Neural crest cell (in vitro differentiated cells): ENCODE measurements at places on chromosomes 6 and 20.

DNA sequence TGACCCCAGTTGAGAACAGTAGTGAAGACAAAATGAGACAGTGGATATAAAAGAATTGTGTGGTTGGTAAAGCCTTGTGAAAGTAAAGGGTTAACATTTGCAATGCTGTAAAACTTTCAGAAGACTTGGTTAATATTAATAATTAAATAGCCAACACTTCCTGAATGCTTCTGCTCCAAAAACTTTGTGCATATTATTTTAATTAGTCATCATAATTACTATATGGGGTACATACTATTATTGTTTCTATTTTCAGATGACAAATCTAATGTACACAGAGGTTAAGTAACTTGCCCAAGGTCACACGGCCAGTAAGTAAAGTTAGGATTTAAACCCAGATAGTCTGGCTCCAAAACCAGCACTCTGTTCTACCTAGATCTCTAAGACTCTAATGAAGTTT, 291.3 kb downstream of the OGFRL1 start:
- DNase-seq: no peak

GRCh38 chr20:52031563-52032303, 159.8 kb downstream of the ZFP64 start:
- DNase-seq: no peak

GRCh38 chr6:108955329-108955949, 107.2 kb downstream of the ARMC2 start:
- DNase-seq: no peak

- no peak for DNase-seq
Observed at GRCh38 chr20:56487216-56487615, 18.8 kb downstream of the RTF2 start.

GRCh38 chr20:57203204-57203603, 63.2 kb downstream of the BMP7 start:
- no peak for DNase-seq

DNA sequence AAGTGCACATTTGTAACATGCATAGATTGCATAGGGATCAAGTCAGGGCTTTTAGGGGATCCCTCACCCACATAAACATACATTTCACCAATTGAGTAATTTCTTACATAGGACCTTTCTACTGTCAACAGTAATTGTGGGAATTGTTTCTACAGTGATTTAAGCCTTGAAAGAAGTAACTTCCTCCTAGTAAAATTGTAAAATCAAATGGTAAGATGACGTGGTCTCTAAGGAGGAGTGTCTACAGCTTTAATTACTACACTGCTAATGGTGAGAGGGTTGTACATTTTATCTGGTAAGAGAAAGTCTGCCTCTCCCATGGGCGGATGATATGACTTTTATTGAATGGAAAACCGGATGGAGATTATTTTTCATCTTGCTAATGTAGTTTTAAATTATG, 98.0 kb downstream of the RPP40 start:
- DNase-seq: no peak

DNA sequence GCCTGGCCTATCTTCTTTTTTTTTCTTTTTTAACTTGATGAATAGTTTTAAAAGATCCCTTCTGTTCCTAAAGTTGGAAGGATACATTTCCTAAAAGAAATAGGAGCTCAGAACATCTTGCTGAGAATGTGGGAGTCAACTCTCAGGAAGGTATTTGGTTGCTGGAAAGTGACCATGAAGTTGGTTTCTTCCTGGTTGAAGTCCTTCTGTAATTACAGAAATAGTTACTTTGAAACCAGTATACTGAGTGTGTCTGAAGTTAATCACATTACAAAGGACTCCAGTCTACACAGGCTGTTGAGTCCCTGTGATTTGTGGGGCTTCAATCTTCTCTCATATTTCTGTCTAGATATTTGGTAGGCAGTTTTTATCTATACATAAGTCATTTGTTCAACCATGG, 9.8 kb upstream of the PLEKHG1 start:
- DNase-seq: no peak

GRCh38 chr6:43306086-43306485, 2.5 kb downstream of the CRIP3 start:
- DNase-seq: no peak

DNA sequence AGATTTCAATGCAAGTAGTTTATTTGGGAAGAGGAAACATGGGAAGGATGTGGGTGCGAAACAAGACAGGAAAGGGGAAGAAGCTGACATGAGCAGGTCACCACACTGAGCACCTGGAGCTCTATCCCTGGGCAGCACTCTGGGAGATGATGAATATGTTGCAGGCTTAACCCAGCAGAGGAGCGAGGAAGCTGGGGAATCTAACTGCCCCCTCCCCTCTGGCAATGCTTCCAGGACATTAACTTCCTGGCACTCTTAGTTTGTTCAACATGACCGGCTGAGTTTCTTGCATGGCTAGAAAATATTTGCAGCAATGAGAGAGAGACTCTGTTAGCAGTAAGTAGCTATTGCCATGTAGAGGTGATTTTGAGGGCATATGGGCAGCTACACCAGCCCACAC, 4.9 kb upstream of the ADA start:
- DNase-seq: no peak

DNA sequence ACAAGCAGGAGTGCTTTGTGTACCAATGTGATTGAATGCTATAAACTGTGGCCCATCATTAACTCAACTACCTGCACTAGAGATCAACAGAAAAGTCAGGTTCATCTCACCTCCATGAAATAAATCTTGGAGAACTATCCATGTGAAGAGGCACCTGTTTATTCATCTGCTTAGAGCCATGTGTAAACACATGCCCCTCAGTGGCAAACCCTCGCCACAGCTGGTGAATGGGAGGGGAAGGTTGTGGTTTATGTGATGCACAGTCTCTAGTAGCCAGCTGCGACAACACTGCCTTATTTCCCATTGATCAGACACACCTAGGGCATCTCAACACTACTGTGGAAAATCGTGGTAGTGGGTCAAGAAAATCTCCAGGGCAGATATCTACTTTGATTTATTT, 640.2 kb downstream of the PTPRT start:
- no peak for DNase-seq

DNA sequence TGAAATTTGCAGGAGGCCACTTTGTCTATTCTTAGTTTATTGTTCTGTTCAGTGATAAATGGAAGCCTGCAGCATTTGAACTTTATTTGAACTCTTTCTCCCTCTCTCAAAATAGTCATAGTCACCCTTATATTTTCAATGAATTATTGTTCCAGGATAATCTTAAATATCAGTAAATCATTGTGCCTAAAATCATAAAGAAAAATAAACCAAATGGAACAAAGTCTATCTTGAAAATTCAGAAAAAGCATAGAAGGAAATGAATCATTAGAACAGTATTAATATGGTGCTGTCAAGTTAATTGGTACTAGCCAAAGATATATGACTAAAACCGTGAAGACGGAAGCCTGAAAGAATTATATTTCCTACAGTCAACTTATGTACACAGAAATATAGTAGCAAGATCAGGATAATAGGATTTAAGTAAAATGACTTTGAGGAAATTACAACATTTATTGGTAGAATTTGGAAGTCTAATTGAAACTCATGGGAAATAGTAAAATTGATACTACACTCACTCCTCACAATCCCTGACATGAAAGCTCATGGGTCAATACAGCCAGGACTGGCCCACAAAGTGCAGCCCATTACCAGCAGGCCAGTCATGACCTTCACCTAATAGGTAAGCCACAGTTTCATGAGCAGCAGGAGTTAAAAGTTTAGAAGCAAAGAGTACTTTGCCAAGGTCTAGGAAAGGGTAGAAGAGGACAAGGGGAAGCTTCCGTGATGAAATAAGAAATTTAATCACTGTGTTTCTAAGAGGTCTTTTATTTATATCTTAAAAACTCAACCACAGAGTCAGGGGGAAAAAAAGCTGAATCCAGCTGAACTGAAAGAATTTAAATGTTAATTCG, 119.9 kb upstream of the ENPP5 start:
- DNase-seq: no peak

- no peak for DNase-seq
Observed at GRCh38 chr6:30321692-30322388, 4.9 kb upstream of the TRIM39 start.

DNA sequence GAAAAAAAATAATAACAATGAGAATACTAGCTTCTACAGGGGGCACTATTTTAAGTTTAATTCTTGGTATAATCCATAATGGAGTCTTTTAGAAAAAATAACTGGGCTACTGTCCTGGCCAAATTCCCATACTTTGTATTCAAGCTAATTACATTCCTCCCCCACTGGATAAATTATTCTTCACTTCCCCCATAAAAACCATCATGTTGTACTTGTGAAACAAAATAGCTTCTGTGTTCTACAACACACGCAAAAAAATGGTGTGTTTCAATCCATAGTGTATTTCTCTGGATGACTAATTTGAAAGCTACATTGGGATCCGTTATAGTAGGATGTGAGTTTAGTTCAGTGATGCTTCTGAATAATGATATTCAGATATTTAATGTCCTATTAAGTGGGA, 21.6 kb upstream of the HDDC2 start:
- DNase-seq: no peak

- DNase-seq: no peak
Observed at GRCh38 chr6:112480553-112480952, 133.4 kb downstream of the RFPL4B start.

- DNase-seq: no peak
Observed at GRCh38 chr6:157622427-157622826, 200.6 kb upstream of the SNX9 start.

- DNase-seq: no peak
Observed at GRCh38 chr6:39300739-39301138, 13.5 kb downstream of the KCNK17 start.

GRCh38 chr6:90347411-90347851, 50.8 kb upstream of the BACH2 start:
- DNase-seq: no peak

GRCh38 chr6:95227351-95227750, 350.0 kb upstream of the MANEA start:
- no peak for DNase-seq

GRCh38 chr20:5090191-5090590, 29.6 kb downstream of the PCNA start:
- DNase-seq: no peak

DNA sequence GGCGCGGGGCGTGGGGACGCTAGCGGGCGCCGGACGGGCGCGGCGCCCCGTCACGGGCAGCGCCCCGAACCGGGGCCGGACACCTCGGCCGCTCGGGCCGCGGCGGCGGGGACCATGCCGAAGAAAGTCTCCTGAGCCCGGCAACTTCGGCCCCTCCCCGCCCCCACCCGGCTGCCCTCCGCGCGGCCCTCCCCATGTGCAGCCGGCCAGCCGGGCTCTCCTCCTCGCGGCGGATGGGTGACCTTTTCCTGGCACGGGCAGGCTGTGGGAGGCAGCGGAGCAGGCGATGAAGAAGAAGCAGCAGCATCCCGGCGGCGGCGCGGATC, 278 bp downstream of the UST start:
- DNase-seq: no peak

- DNase-seq: no peak
Observed at GRCh38 chr6:167046861-167047495, 47.8 kb downstream of the CEP43 start.

GRCh38 chr6:91694016-91694654, 1107.3 kb upstream of the MAP3K7 start:
- DNase-seq: no peak

DNA sequence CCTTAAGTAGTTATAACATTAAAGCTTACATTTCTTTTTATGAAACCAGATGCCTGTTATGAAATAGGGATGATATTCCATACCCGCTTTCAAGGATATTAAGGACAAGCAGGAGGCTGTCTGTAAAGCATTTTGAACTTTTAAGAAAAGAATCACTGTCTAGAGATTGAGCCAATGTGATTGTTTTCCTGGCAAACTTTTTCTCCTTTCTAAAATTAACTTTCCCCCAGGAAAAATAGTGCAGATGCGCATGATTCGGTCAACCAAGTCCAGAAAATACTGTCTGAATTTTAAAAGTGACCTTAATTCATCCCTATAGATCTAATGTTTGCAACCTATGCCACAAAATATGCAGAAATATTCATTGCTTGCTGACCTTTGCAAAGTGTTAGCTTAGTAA, 15.1 kb upstream of the DEK start:
- no peak for DNase-seq

DNA sequence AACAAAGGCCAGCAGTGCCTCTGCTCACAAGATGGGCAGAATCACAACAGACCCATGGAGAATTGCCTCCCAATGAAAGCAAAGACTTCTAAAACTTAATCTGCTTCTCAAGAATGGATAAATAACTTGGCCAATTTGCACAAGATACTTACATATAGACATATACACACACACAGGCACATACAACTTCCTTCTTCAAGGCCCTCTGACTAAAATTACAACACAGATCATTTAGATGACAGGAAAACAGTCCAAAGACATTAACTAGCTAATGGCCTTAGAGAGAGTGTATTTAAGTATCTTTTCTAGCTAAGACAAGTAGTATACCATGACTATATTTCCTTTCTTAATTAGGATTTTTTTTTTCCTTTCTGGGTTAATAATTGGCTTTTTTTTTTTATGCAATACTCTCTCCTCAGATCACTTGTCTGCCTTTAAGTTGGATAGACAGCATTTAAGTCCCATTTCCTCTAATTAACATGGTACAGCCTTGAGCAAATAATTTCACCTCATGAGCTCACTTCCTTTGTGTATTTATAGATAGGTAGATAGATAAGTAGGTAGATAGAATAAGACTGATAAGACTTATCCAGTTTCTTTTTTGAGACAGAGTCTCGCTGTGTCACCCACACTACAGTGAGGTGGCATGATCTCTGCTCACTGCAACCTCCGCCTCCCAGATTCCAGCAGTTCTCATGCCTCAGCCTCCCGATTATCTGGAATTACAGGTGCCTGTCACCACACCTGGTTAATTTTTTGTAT, 70.0 kb downstream of the NRSN1 start:
- DNase-seq: no peak

GRCh38 chr6:163347021-163347446, 67.5 kb upstream of the QKI start:
- no peak for DNase-seq

DNA sequence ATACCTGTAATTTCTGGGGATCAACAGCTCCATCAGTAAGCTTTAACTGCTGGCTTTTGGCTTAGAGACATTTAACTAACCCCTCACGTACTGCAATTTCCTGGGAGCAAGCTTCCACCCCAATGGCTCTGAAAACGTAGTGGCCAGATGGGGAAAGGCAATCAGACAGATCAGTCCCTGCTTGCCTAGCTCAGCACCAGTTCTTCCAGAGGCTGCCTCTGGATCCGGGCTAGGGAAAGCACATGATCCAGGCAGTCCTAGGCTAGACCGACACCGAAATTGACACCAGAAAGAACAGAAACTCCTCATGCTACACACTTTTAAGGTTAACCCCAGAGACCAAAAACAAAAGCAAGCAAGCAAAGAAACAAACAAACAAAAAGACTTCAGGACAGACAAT, 13.3 kb downstream of the PREP start:
- DNase-seq: no peak

GRCh38 chr6:111113336-111114086, 26.2 kb downstream of the SLC16A10 start:
- DNase-seq: no peak

DNA sequence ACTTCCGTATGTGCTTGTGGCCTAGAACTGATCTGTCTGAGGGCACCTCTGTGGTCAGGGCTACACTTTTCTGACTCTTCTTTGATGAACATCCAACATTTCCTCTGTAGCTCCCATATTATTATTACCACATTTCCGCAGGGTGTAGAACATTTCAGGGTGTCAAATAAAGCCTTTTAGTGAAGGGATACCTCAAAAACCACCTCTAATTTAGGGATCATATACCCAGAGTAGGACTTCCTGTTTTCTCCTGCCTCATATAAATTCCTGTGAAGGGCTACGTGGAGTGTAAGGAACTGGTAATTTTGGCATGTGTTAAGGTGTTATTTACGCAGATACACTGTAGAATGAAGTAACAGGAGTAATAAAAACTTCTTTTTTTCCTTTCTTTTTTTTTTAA, 5.5 kb upstream of the MUC22 start:
- no peak for DNase-seq
